ENCODE measurements at places on chromosomes 13 and 19. TPM values are rescaled to one million over a fixed set of nuclear protein-coding genes. Genes with fewer than 3 reads are reported as not detected.

SPIB gene
- not detected for polyA plus RNA-seq

AMER2 gene
- not detected for polyA plus RNA-seq

GRIN2D gene
- 0.59 TPM for polyA plus RNA-seq

TNPO2 gene
- 98.8 TPM for polyA plus RNA-seq

KCNC3 gene
- 0.30 TPM for polyA plus RNA-seq

SRRM5 gene
- polyA plus RNA-seq = 0.17 TPM

CEACAM20 gene
- 0.06 TPM for polyA plus RNA-seq

MCEMP1 gene
- polyA plus RNA-seq = not detected

OLFM4 gene
- not detected for polyA plus RNA-seq

CGB2 gene
- not detected for polyA plus RNA-seq

RLN3 gene
- not detected for polyA plus RNA-seq

LRRC63 gene
- polyA plus RNA-seq = not detected

CBLC gene
- 0.04 TPM for polyA plus RNA-seq

MED16 gene
- polyA plus RNA-seq = 66.5 TPM

PDX1 gene
- not detected for polyA plus RNA-seq

PNMA8B gene
- not detected for polyA plus RNA-seq

SHFL gene
- 40.0 TPM for polyA plus RNA-seq

NDFIP2 gene
- 8.8 TPM for polyA plus RNA-seq

CYP4F8 gene
- polyA plus RNA-seq = not detected

ANGPTL8 gene
- not detected for polyA plus RNA-seq

TTYH1 gene
- not detected for polyA plus RNA-seq

CATSPERD gene
- polyA plus RNA-seq = not detected

BCAM gene
- 32.5 TPM for polyA plus RNA-seq

SLC1A6 gene
- polyA plus RNA-seq = not detected

THSD1 gene
- 27.6 TPM for polyA plus RNA-seq

CILP2 gene
- 0.01 TPM for polyA plus RNA-seq

All from endothelial cell of umbilical vein (primary cell).